ENCODE measurements at places on chromosomes 7 and 10.

GRCh38 chr10:3465406-3465891, 292.9 kb upstream of the PITRM1 start:
- DNase-seq = no peak

GRCh38 chr10:114498413-114499111, 94.3 kb upstream of the AFAP1L2 start:
- DNase-seq = no peak

- DNase-seq = no peak
Measured at GRCh38 chr7:85890244-85890811, 703.5 kb upstream of the SEMA3D start.

- DNase-seq = no peak
Measured at GRCh38 chr7:38524786-38525185, 106.4 kb downstream of the AMPH start.

DNA sequence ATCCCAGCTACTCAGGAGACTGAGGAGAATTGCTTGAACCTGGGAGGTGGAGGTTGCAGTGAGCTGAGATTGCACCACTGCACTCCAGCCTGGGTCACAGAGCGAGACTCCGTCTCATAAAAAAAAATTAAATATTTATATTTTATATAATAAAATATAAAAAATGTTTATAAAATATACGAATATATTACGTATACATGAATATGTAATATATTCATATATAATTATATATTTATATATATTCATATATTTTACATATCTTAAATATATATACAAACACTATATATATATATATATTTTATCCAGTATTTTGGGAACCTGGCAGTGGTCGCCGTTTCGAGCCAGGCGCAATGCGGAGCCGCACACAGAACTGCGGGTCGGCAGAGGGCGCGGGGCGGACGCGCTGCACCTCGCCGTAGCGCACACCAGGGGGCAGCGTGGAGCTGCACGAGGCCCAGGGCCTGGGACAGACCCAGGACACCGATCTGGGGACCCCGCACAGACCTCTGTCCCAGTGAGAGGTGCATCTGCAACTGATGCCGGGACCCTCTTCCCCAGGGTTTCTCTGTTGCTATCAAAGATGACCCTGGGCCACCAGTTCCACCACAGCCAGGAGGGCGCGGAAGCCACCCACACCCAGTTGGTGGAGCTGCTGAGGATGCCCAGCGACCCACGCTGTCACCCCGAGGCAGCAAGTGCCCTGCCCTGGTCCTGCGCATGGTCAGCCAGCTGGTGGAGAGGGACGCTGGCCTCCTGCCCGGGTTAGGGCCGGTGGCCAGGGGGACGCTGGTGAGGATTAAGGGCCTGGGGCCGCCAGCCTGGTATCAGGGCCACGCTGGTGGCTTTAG, 22.7 kb downstream of the AP5Z1 start:
- DNase-seq = peak; percentile 54

DNA sequence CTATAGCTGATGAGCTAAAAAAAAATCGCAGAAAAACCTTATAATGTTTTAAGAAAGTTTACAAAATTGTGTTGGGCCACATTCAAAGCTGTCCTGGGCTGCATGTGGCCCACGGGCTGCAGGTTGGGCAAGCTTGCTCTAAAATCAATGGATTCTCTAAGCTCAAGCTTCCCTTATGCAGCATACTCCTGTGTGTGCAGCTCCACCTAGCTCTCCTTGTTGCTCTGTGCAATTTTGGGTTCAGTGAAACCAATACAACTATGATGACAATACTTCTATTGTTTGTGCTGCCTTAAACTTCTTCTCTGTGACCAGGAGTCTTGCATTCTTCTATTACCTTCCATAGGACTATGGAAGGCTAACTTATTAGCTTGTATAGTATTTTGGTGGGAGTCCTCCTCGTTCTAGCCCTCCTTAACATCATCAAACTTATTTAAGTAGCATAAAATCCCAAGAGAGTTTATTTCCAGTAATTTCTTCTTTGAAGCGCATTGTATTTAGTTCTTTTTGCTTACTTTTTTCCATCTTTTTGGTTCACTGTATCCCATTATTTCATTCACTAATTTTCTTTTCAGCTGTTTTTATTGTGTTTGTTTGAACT, 170.9 kb upstream of the SMIM30 start:
- no peak for DNase-seq
